ENCODE measurements at places on chromosomes 7 and 10.

DNA sequence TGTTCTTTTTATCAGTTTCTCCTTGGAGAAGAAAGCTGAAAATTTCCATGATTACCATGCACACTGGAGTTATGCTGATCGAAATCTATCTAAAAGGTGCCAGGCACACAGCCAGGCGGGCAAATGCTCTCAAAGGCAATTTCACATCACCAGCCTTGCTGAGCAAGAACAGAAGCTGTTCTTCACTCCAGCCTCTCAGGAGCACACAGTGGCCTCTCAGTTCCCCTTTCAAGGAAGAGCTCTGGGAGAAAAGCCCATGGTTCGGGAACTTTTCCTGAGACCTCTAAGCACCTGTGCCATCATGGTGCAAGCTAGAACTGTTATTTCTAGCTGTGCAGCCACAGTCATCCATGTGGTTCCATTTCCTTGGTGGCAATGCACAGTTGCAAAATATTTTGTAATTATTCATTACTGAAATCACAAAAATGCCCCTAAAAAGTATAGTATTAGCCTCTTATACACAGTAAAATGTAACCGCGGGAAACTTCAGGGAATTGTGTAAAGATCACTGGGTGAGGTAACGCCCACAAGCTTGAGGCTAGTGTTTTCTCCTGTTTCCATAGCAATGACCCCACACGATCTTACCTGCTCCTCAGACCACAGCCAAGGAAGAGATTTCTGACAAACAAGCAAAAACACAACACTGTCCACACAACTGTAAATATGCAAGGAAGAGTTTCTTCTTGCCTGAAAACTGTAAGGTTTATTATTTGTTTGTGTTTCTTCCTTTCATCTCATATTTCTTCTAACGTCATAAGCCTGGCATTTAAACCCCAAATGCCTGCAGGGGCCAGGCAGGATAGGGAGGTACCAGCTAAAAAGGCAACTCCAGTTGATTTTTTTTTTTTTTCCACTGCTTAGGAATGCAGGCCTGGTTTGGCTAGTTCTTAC, 121.2 kb downstream of the FAM107B start:
- peak; percentile 72 for DNase-seq

DNA sequence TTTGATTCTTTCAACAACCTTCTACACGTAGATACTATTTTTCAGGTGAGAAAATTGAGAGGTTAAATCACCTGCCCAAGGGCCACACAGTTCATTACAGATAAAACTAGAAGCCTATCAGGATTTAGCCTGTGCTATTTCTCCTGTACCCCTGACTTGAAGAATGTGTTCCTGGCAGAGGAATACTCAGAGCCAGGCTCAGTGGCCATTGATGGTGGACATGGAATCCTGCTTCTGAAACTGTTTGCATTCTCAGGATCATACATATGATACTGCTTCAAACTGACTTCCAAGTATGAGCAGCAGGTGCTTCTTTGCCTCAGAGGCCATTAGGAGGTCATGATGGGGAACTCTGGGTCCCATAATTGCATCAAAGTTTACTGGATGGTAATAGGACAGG, 348.6 kb downstream of the ADRA2A start:
- DNase-seq = no peak

- no peak for DNase-seq
These were observed 174.9 kb downstream of the SEC23IP start for GRCh38 chr10:120067427-120067826.

DNA sequence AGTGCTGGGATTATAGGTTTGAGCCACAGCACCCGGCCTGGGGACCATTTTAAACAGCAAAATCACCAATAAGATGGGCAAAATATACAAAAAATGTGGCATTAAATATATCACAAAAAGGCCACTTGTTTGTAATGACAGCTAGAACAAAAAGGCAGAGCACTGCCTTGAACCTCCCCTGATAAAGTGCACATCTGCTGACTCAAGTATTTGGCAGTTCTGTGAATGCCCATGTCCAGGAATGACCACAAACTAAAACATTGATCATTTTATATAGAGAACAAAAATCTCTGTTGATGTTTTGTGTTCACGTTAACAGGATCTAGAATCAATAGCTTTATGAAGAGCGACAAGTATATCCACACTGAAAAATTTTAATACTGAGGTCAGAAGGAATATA, 21.5 kb downstream of the HERC4 start:
- peak; percentile 15 for DNase-seq

- DNase-seq = no peak
These were observed 99.6 kb downstream of the LHPP start for GRCh38 chr10:124561206-124561605.

DNA sequence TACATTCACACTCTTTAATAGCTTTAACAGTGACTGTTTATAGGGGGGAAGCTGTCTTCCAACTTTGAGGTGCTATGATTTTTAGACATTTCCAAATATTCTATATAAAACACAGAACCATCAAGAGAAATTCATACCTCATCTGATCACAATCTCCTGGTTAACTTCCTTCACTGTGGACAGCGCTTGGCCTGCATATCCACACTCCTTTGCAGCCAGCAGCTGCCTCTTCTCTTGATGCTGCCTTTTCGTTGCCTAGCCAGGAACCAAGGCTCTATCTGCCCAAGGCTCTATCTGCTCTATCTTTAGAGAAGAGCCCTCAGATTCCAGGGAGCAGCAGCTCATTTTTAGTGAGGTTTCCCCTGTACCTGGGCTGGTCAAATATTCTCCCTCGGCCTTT, 252.0 kb downstream of the PTEN start:
- no peak for DNase-seq

DNA sequence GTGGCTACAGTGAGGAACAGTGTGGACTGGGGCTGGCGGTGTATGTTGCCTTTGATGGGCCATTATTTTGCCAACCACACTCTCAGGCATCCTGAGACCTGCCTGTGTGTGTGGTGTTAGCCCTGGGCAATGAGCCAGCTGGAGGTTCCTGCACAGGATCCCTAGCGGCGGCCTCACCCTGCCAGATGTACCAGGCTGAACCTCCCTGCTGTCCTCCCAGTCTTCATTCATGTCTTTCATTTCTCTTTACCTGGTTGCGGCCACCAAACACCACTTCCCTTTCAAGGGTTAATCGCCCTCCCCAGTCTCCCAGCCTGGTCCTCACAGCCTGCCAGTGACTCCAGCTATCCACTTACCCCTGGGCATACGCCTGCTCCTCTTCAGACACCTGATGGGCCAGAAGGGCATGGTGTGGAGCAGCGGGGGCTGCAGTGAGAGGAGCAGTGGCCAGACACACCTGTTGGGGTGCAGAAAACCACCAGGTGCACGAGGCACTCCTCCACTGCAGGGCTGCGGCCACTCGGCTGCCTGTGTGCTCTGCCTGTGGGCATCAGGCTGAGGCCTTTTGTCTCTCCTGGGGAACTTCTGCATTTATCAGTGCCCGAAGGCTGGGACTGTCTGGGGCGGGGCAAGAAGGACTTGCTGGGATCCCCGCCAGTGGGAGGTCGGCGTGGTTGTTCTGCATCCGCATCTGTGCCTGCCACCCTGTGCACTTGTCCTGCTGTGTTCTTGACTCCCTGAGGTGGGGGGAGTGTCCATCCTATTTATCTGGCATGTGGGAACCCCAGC, 111.6 kb downstream of the ARHGAP22 start:
- no peak for DNase-seq

GRCh38 chr7:14717816-14718215, 184.7 kb downstream of the DGKB start:
- peak; percentile 59 for DNase-seq

DNA sequence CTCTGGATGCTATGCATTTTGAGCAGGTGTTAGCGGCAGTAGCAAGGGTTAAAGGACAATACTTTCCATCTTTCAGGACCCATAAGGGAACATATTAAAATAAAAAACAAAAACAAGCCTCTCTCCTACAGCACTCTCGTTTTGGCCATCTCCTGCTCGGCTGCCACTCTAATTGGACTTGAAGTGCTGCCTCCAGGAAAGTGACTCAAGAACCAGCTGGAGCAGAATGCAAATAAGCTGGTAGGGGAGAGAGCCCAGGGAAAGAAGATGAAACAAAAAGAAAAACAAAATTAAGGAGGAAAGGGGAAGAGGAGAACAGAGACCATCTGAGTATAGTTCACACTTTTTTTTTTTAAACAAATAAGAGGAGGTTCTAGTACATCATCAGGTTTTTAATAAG, 65.6 kb downstream of the HBP1 start:
- no peak for DNase-seq

- DNase-seq = peak; percentile 90
These were observed 73.8 kb downstream of the IQUB start for GRCh38 chr7:123460616-123461015.

GRCh38 chr7:127794136-127794535, 142.1 kb downstream of the SND1 start:
- DNase-seq = no peak

DNA sequence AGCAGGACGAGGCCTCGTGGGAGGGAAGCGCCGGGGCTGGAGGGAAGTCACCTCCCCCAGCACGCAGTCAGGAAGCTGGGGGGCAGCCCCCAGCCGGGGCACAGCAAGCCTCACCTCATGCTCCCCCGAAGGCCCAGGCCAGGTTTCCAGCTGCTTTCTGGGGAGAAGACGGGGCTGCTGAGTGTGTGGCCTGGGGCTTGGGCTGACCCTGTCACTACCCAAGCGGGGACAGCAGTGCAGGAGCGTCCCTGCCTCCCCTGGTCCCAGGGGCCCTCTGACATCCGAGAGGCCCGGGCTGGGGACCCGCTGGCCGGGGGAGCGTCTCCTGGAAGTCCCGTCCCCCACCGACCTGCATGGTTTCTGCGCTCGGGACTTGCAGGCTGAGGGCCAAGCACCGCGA, 19.7 kb upstream of the NKX6-2 start:
- DNase-seq = no peak

- no peak for DNase-seq
These were observed 126.7 kb downstream of the TNS3 start for GRCh38 chr7:47454974-47455871.

DNA sequence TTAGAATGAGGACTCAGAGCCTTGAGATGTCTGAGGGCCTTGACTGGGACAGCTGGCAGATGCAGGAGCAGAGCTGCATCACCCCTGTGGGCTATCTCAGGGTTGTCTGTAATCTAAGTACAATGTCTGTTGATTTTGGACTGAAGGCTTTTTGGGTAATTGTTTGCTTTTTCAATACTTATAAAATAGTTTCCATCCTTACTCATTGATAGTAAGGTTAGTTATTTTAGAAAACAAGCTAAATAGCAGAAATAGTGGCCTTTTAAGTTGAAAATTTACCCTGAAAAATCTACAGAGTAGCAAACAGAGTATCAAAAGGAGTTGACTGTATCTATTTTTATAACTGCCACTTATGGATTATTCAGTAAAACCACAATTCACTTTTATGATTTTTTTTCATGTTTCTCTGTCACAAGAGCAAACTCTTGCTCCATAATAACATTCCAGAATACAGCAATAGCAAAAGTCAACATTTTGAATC, 179.7 kb downstream of the CFTR start:
- peak; percentile 39 for DNase-seq

GRCh38 chr7:136874393-136875032, 6.1 kb downstream of the CHRM2 start:
- DNase-seq = peak; percentile 28

DNA sequence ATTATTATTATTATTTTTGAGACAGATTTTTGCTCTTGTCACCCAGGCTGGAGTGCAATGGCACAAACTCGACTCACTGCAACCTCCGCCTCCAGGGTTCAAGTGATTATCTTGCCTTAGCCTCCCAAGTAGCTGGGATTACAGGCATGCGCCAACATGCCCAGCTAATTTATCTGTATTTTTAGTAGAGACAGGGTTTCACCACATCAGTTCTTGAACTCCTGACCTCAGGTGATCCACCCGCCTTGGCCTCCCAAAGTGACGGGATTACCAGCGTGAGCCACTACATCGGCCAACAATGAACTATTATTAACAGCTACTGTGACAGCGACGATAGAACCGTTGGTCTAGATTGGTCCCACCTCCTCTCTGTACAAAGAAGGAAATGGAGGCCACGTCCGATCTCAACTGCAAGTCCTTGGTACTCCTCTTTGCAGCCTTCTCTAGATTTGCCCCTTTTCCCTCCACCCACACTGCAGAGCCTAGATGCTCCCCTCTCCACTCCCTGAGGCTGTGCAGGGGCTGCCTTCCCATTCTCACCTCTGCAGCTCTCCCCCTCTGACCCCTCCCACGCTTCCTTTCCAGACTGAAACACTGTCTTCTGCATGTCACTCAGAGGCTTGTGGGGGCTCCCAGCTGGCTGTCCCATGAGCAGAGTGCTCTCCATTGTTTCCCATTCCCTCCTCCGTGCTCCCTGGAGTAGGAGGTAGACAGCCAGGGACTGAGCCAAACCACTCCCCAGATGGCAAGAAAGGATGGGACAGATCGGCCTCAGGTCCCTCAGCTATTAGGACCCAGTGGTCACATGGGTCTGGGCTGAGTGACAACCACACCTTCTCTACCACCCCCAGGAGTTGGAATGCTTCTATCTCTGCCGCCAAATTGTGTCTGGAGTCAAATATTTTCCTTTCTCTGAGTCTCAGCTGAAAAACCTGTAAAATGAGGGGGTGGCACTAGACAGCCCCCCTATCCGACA, 2.3 kb downstream of the LOXL4 start:
- DNase-seq = no peak

DNA sequence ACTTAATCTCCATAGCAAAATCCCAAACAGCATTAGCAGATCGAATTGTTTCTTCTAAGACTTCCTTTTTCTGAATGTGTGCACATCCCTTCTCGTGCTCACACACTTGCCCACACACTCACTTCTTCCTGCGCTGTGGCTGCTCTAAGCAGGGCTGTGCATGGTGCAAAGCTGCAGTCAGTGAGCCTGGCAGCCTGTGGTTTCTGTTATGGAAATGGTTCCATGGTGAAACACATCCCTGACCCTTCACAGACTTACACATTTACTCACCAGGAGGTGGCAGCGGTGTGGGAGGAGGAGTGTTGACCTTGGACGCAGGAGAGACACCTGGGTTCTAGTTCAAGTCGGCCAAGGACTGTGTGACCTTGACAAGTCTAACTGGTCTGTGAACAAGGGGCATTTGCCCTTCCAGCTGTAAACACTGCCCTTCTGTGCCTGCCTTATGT, 24.9 kb downstream of the MTURN start:
- peak; percentile 40 for DNase-seq

DNA sequence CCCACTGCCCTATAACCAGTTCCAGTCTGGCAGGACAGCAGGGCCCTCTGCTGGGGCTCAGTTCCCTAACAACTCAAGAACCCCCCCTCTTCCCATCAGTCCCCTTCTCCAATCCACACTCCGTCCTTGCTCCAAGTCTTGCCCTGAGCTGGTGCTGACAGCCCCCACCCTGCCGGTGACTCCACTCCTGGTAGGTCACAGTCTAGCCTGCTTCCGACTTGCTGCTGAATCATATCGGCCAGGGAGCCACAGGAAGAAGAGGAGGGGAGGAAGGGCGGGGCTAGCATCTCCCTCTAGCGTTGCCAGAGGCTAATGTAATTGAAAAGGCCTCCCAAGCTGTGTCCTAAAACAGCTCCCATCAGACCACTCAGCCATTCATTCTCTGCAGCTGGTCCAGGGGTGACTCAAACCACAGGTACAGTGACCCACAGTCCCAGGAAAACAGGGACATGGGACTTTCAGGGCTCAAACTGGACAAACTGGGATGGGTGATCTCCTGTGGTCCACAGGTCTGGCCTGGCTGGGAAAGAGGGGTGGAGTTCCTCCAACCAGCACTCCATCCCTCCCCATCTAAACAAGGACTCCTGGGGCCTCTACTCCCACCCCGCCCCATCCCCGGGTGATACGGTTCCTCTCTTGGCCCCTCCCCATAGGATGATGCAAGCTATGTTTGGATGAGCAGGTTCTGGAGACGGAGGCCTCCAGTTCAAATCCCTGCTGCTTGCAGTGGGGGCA, 158.8 kb downstream of the SH3PXD2A start:
- DNase-seq = peak; percentile 98

- no peak for DNase-seq
These were observed 176.8 kb upstream of the SORCS1 start for GRCh38 chr10:107341281-107341680.

All from cardiac fibroblast (primary cell).